ENCODE measurements at places on chromosomes 11 and 22. TPM values are rescaled to one million over a fixed set of nuclear protein-coding genes. Genes with fewer than 3 reads are reported as not detected.

Gene MN1
- total RNA-seq: 0.85 TPM

Gene BMAL1
- 9.2 TPM for total RNA-seq

Gene PDE2A
- total RNA-seq: 0.18 TPM

Gene PIH1D2
- 1.5 TPM for total RNA-seq

Gene BATF2
- total RNA-seq: 0.37 TPM

Gene ALX4
- under 0.01 TPM for total RNA-seq

Gene PLAAT5
- 0.09 TPM for total RNA-seq

Gene C11orf86
- total RNA-seq: 0.28 TPM
